H1 (cell line): ENCODE measurements at places on chromosomes 1 and 21. TPM values are rescaled to one million over a fixed set of nuclear protein-coding genes. Genes with fewer than 3 reads are reported as not detected.

The OR10Z1 gene
- total RNA-seq, result not detected in 2 replicates

- DNase-seq, result no peak
These were observed 10.6 kb downstream of the RGSL1 start for GRCh38 chr1:182460550-182460951.

DNA sequence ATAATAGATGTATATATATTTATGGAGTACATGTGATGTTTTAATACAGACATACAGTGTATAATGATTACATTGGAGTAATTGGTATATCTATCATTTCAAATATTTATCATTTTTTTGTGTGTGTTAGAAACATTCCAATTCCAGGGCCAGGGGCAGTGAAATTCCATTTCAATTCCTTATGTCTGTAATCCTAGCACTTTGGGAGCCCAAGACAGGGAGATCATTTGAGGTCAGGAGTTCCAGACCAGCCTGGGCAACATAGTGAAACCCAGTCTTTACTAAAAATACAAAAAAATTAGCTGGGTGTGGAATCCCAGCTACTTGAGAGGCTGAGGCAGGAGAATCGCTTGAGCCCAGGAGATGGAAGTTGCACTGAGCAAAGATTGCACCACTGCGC, 30.4 kb upstream of the PDC start:
- DNase-seq, result no peak

- no peak for DNase-seq
These were observed 62.8 kb upstream of the PDE9A start for GRCh38 chr21:42590431-42591131.

DNA sequence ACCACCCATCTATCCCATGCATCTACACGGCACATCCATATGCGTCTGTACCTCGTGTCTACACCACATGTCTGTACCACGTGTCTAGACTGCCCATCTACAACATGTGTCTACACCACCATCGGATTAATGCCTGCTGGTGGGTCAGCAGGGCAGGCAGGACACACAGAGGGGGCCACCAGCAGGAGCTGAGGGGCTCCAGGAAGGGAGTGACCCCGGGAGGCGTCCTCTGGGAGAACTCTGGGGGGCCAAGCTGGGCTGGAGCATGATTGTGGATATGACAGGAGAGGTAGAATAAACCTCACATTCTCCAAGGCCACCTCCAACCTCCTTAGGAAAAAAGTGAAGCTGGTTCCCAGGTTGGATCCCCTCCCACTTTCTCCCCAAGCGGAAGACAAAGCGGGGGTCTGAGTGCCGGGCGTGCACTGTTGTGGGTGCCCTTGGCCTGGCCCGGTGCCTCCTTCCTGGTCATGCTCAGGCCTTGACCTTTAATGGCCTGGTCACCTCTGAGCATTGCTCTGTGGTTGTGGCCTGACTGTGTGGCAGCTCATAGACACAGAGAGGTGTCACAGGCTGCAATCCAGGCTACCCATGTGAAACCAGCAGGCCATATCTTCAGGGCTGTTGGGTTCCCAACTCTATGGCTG, 881 bp upstream of the ACTRT2 start:
- no peak for DNase-seq

The PLA2G5 gene
- not detected in 2 replicates for total RNA-seq

DNA sequence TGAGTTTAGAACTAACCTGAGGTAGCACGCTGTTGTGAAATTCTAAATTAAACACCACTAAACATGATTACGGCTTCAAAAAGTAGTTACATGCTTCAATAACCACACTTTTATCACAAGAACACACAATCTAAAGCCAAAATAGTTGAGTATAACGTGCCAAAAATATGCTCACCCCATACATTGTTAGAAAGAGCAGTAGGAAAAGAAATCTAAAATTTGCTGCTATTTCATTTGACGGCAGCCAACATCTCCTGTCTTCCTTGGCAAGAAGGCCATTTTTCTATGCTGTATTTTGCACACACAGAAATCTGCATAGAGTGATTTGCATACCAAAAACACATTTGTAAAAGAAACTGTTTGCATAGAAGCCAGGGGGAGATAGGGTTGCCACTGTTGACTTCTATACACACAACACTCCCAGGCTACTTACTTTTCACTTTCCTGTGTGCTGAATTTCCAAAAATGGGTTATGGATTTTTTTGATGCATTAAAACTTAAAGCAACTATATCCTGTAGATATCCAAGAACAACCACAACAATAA, 42.9 kb upstream of the DMRTB1 start:
- DNase-seq, result no peak

DNA sequence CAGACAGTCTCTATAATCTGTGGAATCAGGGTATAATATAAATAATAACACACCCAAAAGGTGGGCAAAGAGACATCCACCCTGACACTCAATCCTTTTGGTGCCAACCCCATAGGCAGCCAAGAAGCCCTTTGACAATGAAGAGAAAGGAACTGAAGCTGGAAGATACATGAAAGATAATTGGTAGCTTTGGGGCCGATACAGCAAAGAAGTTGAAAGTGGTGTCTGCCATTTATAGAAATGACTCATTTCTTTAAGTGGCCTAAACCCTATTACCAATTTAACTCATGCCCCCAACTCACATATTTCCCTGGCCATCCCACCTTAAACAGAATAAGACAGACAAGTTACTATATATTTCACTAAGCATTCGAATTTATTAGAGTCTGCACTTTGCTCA, 167.0 kb downstream of the ZC3H11B start:
- no peak for DNase-seq

DNA sequence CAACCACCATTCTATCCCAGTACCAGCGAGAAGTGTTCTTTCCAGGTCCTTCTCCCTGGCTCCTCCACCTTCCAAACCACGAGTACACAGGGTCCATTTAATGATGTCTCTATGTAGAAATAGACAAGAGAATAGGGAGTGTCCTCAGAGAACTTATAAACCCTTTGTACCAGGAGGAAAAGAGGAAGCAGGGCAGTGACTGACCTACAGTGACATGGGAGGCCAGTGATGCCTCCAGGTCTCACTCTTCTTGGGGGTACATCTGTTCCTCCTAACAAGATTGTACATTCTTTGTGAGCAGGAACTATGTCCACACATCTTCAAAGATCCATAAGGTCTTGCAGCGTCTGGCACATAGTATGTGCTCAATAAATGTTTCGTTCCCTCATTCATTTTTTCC, 18.7 kb upstream of the FMOD start:
- no peak for DNase-seq

The CRB1 gene
- 0.19 TPM in 1 of 2 replicates, not detected in the other for total RNA-seq

GRCh38 chr1:20321573-20321972, 30.9 kb downstream of the VWA5B1 start:
- no peak for DNase-seq

DNA sequence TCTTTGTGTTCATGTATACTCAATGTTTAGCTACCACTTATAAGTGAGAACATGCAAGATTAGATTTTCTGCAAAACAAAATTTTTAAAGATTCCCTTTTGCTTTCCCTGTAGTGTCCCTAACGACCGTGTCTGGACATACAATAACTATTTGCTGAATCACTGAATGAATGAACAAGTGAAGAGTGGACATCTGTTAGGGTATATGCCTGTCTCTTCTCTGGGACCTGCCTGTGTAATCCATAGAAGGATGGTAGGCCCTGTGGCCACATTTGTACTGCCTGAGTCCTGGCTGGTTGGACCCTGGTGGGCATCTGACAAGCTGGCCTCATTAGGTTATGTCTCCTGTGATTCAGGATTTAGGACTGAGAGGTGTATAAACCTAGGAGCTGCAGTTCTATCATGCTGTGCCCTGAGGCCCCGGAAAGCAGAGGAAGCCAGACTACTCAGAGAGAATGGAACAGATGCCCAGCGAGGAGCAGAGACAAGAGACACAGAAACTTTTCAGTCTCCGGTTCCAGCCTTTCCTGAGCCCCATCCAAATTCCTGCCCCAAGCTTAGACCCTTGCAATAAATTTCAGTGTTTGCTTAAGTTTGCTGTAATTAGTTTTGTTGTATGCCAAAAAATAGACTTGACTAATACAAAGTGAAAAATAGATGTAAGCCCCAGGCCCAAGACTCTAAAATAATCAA, 7.5 kb upstream of the NCF2 start:
- no peak for DNase-seq

DNA sequence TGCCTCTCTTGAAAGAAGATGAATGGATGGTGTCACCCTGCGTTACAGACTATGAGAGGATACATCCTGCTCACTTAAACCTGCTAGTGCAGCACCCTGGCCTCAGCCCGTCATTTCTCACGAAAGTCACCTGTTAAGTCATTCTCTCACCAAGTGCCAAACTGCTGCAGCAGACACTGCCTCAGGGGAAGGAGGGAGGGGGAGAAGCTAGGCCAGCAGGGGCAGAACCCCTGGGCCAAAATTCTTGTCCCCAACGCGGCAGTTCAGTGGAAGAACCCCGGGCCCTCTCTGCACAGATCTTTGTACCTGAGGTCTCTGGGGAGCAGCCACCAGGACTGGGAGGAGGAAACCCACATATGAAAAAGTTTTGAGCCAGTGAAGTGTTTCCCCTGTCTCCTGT, 37.6 kb downstream of the SYT6 start:
- no peak for DNase-seq

The GPR3 gene
- total RNA-seq, result 9.4 and 9.9 TPM in 2 replicates

GRCh38 chr1:158035976-158036583, 42.6 kb downstream of the KIRREL1 start:
- DNase-seq, result no peak
